ENCODE measurements at places on chromosomes 7 and 10.

GRCh38 chr7:96800824-96801223 is 91.2 kb upstream of the SEM1 start:
- DNase-seq, result peak; percentile 50

GRCh38 chr7:104096683-104097082 is 107.2 kb upstream of the RELN start:
- DNase-seq, result no peak

DNA sequence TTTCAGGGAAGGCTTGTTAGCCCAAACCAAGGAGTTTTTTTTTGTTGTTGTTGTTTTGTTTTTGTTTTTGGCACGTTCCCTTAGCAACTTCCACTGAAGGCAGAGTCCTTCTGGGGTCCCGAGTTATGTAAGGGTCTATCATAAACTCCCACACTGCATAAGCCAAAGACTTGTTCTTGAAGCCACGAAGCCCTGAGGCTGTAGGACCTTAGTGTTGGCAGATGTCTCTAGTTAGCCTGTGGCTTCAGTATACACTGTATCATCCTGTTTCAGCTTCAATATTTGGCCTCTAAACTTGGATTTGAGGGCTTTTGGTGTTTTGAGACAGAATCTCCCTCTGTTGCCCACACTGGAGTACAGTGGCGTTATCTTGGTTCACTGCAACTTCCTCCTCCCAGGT is 13.6 kb downstream of the KPNA7 start:
- no peak for DNase-seq

DNA sequence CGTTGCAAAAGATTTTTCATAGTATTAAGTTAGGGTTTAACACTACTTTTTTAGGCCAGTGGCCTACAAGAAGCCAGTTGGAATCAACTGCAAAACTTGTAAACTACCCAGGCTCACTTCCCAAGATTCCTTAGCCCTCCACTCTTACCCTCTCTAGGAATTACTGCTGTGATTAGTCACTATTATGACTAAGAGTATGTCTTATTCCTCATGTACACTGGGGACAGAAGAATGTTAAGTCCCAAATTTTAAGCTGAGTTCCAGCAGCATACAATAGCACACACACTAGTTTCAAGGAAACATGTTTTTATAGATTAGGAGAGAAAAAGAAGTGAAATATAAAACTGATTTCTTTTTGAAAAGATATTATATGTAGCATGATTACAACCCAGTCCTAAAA is 42.8 kb downstream of the FBXL13 start:
- DNase-seq, result no peak

DNA sequence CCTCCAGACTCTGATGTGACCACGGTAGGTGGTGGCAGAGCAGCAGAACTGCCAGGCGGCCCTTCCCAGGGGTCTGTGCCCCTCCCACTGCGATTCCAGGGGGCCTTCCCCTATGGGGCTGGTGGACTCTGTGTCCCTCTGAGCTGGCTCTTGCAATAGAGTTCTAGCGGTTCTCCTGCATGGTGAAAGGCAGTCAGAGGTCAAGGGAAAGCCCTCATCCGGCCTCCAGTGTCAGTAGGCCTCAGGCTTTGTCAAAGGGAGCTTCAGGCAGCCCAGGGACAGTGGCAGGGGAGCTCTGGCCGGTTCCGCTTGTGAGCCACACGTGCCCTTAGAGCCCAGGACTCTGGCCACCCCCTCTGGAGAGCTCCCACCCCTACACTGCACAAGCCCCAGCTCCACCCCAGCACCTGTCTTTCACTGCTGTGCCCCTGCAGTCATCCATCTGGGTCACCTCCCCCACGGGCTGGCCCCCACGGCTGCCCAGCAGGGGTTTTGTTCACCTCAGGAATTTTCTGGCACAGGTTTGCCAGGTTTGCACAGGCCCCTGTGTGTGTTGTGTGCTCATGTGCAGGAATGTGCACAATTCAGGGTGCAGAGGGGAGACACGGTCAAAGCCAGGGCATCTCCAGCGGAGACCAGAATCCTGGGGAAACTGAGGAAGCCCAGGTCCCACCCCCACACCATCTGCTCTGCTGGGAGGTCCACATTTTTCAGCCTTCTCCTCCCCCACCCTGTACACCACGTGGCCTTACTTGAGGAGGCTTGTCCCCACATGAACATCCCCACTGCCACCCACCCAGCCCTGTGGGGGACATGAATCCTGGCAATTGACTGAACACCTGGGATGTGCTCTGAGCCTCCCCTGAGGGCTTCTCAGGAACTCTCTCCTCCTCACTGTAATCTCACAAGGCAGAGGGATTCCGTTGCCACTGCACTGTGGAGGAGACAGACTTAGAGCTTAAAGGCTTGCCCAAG is 23.8 kb downstream of the C10orf105 start:
- DNase-seq, result no peak

GRCh38 chr7:47047384-47047783 is 534.5 kb downstream of the TNS3 start:
- DNase-seq, result no peak

DNA sequence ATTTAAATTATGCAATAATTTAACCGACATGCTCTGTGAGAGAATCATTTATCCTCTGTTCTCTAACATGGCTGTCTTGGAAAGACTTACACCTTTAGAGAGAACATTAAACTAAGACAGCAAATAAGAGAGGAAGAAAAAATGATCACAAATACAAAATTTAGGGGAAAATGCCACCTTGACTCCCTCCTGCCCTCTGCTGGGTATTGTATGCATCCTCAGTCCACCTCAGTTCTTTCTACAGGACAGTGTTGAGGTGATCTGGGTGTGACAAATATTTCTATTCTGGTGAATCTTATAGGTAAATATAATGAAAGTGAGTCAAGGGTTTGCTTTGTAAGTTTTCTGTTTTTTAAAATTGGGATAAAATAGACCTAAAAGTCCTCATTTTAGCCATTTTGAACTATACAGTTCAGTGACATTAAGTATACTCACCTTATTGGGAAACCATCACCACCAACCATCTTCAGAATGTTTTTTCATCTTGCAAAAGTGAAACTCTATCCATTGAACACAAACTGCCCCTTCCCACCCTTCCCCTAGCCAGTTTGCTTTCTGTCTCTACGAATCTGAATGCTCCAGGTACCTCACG is 61.5 kb upstream of the ELMO1 start:
- peak; percentile 36 for DNase-seq

DNA sequence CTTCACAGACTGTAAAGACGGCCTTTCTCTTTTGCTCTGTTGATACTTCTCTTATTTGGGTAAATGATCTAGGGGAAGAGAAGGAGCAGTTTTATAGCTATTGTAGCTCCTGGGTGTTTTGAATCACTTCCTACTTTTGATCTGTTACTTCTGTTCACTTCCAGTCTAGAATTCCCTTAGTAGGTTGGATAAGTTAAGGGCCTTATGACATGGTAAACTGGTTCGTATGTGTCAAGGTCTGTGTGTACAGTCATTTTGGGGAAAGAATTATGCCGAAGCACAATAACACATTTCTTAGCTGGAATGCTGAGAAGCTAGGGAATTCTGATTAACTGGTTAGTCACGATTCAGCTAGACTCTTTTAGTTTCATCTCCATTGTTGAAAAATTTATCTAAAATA is 8.1 kb downstream of the DENND10 start:
- peak; percentile 20 for DNase-seq

DNA sequence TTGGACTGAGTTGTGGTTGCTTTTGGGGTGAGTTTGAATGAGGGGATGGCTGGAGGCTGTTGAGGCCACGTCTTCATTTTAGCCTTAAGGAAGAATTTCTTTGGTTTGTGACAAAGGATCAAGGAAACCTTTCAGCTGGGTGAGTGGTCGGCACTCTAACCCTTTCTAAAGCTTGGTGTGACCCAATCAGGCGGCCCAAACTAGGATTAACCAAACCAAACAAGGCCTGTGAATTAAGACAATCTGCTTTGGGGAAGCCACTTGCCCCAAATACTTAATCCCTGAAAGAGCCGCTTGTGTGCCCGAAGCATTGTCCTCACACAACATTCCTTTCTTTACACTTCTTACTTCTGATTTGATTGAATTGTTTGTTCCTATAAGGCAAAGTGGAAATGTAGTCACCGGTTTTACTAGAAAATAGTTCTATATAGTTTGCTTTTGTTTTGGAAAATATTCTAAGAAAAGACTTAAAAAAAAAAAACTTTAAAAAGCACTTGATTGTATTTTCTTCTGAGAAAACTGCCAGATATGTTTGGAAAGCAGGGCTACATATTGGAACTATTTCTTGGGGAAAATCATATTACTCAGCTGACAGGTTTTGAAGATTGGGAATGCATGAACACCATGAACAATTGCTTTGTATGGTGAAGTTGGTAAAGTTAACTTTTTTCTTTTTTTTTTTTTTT is 272.4 kb upstream of the BMPER start:
- no peak for DNase-seq

DNA sequence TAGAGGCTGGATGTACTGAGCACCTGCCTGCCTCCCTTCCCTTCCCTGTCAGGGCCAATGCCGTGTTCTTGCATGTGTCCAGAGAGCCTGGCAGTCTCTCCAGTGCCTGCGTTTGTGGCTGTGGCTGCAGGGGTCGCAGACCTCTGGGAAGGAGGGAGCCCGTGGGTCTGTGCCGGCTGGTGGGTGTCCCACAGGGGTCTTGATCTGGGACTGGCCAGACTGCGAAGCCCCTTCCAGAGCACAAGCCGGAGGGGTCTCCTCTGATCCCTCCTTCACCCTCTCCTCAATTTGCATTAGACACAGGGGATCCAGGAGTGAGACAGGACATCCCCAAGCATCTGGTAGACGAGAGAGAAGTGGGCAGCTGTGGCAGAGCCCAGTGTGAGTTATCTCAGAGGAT is 199.2 kb downstream of the ADARB2 start:
- DNase-seq, result no peak

DNA sequence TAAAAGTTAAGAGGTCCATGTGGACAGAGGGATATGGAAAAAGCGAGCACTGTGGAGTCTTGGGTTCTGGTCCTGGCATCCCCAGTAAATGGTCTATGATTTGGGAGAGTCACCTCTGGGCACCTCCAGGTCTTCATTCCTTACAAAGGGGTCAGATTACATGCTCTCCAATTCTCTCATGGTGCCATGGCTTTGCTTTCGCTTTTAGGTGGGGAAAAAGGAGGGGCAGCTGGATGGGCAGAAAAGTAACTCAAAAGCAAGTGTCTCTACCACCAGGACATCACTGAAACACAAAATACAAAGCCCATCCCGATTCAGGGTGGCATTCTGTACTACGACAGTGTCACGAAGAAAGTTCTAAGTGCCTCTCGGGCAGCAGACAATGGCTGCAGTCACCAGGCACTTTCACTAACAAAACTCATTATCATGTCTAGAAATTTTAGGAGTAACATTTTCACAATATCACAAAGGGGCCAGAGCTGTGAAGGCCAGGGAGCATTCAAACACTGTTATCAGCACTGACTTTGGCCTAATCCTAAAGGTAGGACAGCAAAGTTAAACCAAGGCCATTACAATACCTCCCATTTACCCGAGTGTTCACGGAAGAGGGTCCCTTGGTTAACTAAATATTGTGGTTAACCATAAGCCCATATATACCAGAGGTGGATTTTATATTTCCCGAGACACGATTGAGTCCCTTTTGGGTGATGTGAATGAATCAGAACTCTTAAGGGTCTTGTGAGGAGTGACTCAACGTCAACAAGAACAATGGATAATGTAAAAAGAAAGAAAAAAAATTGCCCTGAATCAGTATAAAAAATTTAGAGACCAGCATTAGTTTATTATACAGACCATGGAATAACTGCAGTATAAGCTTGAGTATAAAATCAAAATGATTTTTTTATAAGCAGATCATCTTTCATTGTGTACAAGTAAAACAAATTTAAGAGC is 2.5 kb downstream of the PSAP start:
- DNase-seq, result no peak

DNA sequence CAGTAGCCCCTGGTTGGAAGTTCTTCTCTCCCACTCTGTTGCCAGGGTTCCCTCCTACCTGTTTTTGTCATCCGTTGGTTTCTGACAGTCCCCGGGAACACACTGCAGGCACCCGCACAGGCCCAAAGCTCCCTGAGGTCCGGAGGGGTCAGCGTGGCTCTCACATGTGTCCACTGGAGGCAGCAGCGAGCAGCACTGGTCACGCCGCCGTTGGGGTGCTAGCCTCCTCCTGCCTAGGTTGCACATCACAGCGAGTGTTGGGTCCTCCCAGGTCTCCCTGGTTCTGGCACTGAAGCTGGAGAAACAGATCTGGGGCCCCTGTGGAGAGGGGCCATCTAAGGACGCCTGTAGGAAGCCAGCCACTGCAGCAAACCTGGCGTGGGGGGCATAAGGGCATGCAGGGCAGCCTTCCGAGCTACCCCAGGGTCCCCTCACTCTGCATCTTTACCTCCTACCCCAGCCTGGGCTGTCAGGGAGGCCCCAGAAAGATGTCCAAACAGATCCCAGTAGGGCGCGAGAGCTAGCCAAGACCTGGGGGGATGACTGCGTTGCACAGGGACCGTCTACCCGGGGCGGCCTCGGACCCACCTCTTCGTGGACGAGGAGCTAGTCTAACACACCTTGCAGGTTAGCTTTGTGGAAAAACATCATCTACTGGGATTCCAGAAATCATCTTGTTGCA is 28.9 kb downstream of the LRRC27 start:
- no peak for DNase-seq

GRCh38 chr7:141304291-141304690 is 230.4 kb downstream of the TMEM178B start:
- no peak for DNase-seq

DNA sequence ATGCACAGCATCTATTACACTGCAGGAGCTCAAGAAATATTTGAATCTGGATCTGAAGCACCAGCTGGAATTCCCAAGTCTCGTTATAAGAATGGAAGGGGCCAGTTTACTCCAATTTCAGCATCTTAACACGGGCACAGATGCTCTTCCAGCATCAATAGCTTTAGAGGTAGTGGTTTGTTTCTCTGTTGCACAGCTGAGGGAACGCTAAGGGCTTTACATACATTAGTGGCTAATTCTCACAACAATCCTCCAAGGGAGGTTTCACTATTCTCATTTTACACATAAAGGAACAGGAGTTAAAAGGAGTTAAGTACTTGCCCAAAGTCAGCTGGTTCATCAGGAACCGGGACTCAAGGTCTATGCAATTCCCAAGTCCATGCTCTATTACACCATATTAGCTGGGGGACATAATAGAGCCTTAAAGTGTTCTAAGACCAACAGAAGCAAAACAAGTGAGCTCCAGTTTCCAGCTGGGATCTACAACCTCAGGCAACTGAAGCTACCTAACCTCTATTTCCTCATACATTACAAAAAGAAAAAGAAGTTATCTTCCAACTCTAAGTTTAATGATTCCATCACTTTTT is 9.9 kb downstream of the XPNPEP1 start:
- DNase-seq, result no peak

DNA sequence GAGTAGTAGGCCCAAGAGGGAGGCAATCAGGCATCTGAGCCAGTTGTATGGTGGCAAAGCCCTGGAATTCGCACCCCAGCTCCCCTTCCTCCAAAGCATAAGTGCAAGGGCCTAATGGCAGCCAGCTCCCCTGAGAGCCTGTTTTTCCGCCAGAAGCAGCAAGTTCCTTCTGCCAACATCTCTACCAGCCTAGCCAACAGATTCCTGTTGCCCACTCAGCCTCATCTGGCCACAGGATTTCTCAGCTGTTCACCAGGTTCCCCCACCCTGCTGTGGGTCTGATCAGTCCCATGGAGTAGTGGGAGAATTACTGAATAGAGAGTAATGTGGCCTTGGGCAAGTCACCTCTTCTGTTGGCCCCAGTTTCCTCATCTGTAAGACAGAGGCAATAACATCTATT is 186.2 kb upstream of the PDE1C start:
- no peak for DNase-seq

All from hippocampal formation (tissue), 2 donors.